ENCODE measurements at places on chromosomes 6 and 20. TPM values are rescaled to one million over a fixed set of nuclear protein-coding genes. Genes with fewer than 3 reads are reported as not detected.
A peak's percentile ranks its signal among the peaks of the same experiment; 100 is the strongest.

Gene ERVFRD-1
- polyA plus RNA-seq = not detected

Gene LY6G6C
- polyA plus RNA-seq = 0.13 TPM

Gene ECT2L
- polyA plus RNA-seq = 0.20 TPM

Gene NR2E1
- polyA plus RNA-seq = not detected

Gene PRPF6
- polyA plus RNA-seq = 32.1 TPM

Gene TSPO2
- polyA plus RNA-seq = not detected

GRCh38 chr6:170043150-170043819 is 247.6 kb downstream of the DLL1 start:
- DNase-seq = no peak

DNA sequence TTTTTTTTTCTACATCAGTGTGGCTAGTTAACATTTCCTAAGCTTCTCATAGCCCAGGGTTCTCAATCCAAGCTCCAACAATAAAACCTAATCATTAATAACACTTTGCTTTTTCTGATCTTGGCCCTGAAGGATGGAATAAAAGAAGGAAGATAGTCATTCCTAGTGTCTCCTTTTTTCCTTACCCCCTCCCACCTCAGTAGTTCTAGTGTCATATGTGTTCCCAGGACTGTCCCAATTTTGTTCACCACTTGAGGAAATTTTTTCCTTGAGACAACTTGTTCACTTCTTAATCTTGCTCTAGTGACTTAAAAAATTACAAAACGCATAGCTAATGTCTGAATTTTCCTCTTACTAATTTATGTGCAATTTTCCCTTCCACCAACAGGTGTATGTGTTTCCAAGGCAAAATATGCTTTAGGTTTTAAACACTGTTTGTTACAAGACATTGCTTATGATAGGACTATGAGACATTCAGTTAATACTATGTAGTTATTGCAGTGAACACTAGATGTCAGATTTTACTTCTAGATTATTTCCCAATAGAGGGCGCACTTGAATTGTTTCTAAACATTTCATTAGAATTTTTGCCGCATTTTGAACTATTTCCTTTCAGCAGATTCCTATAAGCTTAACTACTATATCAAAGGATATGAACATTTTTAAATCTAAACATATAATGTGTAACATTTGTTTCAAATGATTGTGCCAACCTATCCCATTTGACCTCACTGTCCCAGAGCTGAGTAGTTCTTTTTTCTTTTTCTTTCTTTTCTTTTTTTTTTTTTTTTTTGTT is 18.5 kb upstream of the C6orf141 start:
- DNase-seq = peak; percentile 39

- peak; percentile 8 for DNase-seq
Measured at GRCh38 chr6:117270055-117270842, 4.9 kb downstream of the VGLL2 start.

GRCh38 chr6:158158123-158158522 is 9.9 kb downstream of the SERAC1 start:
- no peak for DNase-seq

DNA sequence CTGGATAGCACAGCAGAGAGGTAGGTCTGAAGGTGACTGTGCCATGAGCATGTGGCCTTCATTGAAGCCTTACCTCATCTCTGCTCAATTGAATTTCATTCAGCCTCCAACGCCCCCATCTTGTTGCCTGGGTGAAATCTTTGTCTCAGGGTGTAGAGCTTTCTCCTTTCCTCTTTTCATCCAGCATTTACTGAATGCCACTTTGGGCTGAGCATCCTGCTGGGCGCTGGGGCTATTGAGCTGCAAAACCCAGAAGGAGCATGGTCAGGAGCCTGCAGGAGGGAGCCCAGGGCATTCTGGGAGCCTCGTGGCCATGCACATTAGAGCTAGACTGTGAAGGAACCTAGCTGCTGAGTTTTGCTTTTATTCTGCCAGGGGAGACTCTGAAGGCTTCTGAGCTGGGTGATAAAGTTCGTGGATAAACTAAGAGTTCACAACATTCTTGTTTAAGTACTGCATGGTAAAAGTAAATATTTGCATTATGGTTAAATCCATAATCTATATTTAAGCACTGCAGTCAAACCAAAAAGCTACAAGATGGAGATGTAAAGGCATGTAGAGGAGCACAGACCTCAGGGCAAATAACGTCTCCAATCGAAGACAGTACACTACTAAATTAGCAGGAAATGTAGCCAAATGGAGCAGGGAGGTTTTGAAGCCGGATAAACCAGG is 13.2 kb upstream of the ASXL1 start:
- DNase-seq = no peak

DNA sequence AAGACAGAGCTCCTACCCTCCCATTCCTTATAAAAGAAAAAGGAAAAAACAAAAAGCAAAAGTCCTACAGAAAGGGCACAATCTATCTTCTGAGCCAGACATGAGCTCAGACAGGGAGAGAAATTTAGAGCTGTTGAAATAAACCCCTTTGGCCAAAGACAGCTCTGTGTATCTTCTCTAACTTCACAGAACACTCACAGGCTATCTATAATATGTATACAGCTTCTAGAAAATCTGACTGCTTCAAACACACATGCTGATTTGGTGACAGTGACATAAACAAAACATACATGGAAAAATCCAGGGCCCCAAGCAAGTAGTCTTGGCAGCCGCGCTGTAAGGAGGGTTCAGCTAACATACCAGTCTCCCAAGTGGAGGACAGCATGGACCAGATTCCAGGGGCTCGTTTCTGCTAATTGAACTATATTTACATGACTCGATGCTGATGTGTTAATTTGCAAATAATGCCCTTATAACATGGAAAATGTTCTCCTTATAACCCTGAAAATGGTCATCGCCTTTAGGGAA is 37.0 kb downstream of the MTFR2 start:
- DNase-seq = no peak

DNA sequence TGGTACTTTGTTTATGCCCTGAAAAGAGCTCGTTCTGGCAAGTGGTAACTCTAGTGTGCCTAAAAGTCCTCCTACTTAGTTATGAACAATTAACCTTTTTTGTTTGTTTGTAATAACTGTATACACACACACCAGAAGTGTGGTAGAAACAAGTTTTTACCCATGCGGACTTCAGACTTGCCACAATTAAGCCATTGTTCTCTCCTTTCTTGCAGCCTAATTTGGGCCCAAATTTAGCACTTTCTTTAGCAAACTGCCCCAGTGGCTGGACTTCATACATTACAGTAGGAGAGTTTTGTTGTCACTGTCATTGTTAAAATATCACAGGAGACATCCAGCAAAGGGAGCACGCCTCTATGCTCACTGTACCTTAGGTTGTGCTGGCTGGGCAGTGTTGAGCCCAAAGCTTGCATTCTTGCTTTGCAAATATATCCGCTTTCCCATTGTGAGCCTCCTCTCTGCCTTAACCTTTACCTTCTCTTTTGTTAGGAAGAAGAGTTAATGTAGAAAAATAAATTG is 53.0 kb downstream of the LRRC1 start:
- DNase-seq = no peak

GRCh38 chr20:60206259-60206658 is 248.0 kb downstream of the CDH26 start:
- DNase-seq = no peak

- DNase-seq = no peak
Measured at GRCh38 chr6:154930451-154930851, 64.7 kb upstream of the TIAM2 start.
